GM12865 (cell line): ENCODE measurements at places on chromosomes 11 and 22.

GRCh38 chr11:33515347-33515746 is 185.3 kb downstream of the C11orf91 start:
- peak; percentile 44 for DNase-seq

GRCh38 chr11:77244277-77245027 is 57.0 kb downstream of the GDPD4 start:
- no peak for DNase-seq

DNA sequence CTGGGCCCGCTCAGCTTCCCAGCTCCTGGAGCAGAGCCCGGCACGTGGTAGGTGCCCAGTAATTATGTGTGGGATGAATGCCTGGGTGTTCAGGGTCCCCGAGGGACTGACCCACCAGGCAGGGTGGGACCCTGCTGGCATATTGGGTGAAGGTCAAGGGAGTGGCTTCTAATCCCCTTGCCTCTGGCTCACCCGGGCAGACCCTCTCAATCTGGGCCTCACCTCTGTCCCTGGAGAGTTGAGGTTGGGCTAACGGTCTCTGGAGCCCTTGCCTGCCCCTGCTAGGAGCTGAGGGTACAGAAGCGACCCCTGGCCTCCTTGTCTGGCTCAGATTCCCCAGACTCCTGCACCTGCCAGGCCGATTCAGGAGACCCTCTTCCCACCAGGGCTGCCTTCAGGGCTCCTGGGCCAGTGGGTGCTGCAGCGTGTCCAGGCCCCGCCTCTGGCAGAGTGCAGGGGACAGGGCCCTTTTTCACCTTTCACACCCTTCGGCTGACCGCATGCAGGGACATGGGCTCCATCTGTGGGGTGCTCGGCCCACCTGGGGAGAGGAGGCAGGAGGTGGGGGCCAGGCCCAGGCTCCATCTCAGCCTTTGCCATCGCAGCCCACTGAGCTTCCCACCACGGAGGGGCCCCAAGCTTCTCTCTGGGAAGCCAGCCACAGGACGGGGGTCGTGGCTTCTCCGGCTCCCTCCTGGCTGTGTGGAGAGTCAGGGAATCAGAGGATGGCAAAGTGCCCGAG is 3.8 kb upstream of the CTSD start:
- DNase-seq = no peak

GRCh38 chr22:36606114-36606513 is 77.1 kb upstream of the EIF3D start:
- DNase-seq = no peak

DNA sequence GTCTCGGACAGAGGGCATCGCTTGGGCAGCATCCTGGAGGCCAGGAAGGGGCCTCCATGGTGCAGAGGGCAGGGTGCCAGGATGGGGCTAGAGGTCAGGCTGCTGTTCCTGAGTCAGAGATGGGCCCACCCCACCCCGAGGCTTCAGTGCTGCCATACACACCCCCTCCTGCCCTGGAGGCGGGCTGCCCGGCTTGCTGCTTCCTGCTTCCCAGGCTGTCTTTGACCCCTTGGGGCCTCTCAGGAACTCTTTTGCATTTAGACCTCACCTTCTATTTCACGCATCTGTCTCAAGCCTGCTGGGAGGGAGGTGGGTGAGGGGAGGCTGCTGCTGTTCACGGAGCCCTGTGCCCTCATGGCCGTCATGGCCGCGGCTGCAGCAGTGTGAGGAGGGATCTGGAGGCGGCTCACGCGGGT is 6.6 kb upstream of the GRAMD4 start:
- DNase-seq = peak; percentile 72

DNA sequence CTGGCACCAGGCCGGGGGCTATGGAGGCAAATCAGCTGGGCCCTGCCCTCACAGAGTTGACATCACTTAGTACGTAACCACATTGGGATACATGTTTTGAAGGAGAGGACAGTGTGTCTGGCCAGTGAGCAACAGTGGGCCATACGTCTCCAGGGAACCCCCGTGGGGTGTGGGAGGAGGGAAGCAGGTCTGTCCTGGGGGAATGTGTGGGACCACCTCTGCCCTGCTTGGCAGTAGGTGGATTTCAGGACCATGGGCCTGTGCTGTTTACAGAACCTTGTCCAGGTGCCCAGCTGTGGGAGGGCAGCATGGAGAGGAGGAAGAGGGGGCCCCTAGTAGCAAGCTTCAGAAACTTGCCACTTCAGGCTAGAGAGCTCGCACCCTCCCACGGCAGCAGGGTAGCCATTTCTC is 21.0 kb downstream of the P2RY2 start:
- no peak for DNase-seq

- no peak for DNase-seq
Measured at GRCh38 chr11:104105155-104105554, 58.8 kb downstream of the PDGFD start.

DNA sequence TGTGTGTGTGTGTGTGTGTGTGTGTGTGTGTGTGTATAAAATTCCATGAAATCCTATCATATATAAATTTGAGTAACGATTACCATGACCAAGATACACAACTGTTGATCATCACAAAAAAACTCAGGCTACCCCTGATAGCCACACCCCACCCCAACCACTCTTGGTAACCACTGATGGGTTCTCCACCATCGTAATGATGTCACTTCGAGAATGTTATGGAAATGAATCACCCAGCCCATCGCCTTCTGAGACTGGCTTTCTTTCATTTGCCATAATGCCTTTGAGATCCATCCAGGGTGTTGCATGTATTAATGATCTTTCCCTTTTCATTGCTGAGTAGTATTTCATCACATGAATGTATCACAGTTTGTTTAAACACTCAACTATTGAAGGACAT is 496.0 kb downstream of the MIAT start:
- no peak for DNase-seq

- DNase-seq = peak; percentile 60
Measured at GRCh38 chr11:9726321-9727022, 62.6 kb downstream of the SWAP70 start.

DNA sequence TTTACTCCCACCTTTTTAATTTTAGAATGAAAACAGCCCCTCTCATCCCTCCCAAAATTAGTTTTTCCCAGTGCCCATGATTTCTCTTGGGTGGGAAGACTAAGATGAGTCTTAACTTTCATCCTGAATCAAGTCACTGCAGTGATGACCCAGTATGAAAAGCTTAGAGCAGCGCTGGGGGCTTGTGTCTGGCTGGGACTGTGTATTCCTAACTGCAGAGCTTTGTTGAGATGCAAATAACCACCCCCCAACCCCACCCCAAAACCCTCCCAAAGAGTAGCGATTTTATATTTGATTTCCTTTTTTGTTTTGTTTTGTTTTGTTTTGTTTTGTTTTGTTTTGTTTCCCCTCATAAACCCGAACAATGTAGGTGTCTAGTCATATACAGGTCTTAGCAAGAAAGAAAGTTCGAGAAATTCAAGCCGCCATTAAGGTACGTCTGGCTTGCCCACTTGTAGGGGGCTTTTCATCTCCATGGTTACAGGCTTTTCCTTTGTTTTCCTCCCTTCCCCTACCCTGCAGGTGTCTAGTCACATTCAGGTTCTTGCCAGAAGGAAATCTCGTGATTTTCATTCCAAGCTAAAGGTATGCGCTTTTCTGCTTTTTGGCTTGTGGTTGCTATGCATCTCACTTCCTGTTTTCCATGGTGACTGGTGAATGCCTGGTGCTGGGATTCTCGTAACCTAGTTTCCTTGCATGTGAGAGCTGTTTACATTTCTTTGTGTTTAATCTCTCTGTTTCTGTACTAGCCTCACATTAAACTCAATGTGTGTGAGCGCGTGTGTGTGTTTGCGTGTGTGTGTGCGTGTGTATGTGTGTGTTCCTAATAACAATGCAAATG is 144.6 kb upstream of the RASSF10 start:
- peak; percentile 57 for DNase-seq

GRCh38 chr11:9148035-9148434 is 56.6 kb upstream of the SCUBE2 start:
- DNase-seq = no peak

DNA sequence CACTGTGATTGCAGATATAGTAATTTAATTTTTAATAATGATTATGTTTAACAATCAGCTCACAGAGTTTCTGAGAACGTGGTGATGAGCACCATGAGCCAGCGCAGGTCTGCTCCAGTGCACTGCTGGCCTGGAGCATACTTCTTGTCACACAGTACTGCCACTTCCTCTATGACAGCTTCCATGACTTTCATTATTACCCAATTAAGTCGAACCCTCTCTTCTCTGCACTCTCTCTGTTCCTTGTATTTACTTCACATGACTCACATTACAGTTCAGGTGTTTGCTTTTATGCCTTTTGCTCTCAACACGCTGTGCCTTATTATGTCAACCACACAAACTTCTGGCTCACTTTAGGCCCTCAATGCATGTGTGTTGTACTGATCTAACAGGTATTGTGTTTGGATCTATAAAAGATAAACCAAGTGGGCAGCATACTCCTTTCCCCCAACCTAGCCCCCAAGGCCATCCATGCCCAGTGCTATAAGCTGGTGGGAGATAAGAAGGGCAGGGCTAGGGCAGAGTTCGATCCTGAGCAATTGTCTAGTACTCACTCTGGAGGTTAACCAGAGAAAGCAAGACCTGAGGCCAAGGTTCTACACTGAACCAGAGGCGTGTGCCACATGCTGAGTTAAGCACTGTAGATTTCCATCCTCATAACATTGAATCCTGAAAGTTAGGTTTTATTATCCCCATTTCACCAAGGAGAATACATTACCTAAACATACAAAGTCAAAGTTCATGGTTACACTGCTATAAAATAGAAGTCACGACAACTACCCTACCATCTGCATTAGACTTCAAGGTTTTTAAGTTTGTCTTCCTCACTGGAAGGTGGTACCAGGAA is 356.5 kb downstream of the INSC start:
- peak; percentile 51 for DNase-seq
